ENCODE measurements at places on chromosomes 1 and 21. TPM values are rescaled to one million over a fixed set of nuclear protein-coding genes. Genes with fewer than 3 reads are reported as not detected.

- no peak for DNase-seq
Observed at GRCh38 chr1:229164836-229165735, 105.8 kb upstream of the RAB4A start.

GRCh38 chr21:25589887-25590286 is 17.4 kb downstream of the MRPL39 start:
- no peak for DNase-seq

GRCh38 chr1:98398649-98399048 is 262.9 kb upstream of the SNX7 start:
- no peak for DNase-seq

DNA sequence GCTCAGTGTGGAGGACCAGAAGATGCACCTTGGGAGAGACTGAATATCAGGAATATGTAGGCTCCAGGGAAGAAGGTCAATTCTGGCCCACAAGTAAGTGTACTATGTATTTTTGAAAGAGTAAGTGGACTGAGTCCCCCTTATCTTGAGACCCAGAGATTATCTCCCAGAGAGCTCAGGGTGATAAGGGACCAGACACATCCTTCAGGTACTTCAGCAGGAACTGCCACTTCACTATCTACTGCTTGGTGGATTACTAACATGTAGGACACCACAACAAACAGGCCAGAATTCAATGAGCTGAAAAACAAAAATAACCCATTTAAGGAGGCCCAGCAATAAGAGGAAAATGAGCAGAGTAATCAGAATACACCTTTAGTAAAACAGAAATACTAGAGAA is 119.2 kb downstream of the ZNF644 start:
- DNase-seq = no peak

RNU1-3 gene
- not detected for total RNA-seq

All from right atrium auricular region (tissue), 2 donors.